ENCODE measurements at places on chromosomes 1 and 21.

GRCh38 chr1:16986560-16986959 lies 6.1 kb upstream of the MFAP2 start:
- no peak for DNase-seq

DNA sequence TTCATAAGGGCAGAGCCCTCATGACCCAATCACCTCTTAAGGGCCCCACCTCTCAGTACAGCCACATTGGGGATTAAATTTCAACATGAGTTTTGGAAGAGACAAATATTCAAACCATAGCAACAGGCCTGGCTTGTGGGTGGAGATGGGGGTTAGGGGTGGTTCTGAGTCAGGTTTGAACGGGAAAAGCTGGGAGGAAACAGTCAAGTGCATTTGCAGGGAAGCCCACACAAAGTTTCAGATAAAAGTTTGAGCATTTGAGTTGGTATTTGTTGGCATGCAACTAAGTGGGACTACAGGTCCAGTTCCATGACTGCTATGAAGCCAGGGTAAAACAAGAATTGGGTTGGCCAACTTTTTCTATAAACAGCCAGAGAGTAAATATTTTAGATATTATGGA lies 21.0 kb upstream of the PADI2 start:
- no peak for DNase-seq

DNA sequence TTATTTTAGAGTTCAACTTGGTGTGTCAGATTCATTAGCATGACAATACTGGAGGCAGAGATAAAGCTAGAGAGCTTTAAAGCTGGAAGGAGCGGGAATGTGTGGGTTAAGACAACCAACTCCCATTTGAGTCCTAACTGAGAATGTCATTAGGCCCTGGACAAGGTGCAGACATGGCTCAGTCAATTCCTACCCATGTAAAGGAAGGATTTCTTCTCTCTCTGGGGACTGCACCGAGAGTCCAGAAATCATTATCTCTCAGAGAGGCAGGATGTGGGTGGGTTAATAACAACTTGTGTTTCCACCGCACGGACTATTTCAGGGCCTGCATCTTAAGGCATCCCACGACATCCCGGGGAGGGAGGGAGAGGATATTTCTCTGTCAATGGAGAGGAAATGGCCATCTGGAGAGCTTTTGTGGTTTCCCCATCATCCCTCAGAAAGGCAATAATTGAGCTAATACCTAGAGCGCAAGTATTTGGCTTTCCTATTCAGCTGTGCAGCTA lies 46.7 kb upstream of the SARS1 start:
- DNase-seq = no peak

DNA sequence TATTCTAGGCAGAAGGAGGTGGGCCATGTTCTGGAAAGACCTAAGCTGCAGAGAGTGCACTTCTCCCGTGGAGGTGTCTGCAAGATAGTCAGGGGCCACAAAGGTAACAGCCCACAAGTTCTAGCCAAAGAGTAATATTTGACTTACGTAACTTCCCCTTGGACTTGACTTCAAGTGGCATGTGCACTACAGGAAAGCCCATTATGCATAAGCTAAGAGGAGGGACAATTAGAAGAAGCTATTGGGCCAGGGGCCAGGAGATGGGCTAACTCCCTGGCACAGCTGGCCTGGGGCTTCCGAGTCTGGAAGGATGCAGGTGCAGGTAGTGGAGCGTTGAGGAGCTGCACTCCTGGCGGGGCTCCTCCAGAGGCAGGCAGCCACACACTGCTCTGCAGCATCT lies 58.3 kb downstream of the ERG start:
- DNase-seq = no peak

- DNase-seq = no peak
These were observed 3.4 kb upstream of the AHDC1 start for GRCh38 chr1:27607239-27607804.

DNA sequence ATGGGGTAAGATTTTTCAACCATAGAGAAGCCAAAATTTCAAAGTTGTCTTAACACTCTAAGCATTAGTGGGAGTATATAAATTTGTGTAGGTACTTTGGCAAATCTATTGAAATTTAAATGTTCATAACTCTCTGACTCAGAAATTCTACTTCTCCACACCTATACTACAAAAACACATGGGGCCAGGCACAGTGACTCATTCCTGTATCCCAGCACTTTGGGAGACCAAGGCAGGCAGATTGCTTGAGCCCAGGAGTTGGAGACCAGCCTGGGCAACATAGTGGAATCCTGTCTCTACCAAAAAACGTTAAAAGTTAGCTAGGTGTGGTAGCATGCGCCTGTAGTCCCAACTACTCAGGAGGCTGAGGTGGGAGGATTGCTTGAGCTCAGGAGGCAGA lies 41.3 kb upstream of the RAVER2 start:
- no peak for DNase-seq

DNA sequence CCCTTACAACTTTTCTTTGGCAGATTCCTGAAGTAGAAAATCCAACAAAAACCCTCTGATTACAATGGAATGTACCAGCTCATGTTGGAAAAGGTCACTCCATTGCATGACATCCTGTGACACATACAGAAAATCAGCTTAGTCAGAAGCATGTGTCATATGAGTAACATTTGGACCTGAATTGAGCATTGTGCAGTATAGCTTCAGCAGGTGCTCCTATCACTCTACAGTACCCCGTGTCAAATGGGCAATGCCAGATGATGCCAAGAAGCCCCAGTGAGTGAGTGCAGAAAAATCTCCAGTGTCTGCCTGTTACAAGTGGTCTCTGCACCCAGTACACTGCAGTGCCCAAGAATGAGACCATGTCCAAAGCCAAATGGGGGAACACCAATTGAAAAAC lies 129.7 kb upstream of the RUNX1 start:
- DNase-seq = no peak

- peak; percentile 69 for DNase-seq
These were observed 44.5 kb downstream of the SLC22A15 start for GRCh38 chr1:116020668-116021272.

GRCh38 chr1:58779801-58780382 lies 4.0 kb downstream of the JUN start:
- DNase-seq = no peak
